ENCODE measurements at places on chromosomes 1 and 21.
A peak's percentile ranks its signal among the peaks of the same experiment; 100 is the strongest.

- DNase-seq: no peak
Observed at GRCh38 chr21:44298301-44298700, 1.6 kb upstream of the PFKL start.

DNA sequence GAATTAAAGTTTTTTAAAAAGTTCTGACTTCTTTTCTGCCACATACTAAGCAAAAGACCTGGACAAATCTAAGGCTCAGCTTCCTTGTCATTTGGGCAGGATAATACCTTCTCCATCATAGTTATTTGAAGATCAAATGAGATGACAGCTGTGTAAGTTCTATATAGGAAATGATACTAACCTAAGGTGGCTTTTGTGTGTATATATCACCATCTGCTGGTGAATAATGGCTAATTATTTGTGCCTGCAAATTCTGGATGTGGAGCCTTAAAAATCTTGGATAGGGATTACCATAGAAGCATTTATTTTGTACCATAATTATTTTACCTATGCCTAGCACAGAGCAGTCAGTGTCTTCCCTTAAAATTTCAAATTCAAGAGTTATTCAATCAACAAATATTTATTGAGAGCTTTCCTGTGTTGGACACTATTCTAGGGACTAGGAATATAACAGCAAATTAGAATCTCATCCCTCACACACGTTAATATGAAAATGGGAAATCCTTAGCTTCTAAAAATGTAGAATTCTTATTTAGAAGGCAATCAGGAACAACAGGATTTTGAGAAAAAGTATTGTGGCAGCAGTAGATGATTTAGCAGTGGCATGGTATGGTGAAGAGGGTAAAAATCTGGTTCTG is 89.8 kb downstream of the TMEM200B start:
- peak; percentile 62 for DNase-seq

GRCh38 chr1:30700528-30701257 is 22.7 kb downstream of the MATN1 start:
- peak; percentile 89 for DNase-seq

GRCh38 chr21:33975548-33976081 is 60.0 kb upstream of the ATP5PO start:
- DNase-seq: no peak

DNA sequence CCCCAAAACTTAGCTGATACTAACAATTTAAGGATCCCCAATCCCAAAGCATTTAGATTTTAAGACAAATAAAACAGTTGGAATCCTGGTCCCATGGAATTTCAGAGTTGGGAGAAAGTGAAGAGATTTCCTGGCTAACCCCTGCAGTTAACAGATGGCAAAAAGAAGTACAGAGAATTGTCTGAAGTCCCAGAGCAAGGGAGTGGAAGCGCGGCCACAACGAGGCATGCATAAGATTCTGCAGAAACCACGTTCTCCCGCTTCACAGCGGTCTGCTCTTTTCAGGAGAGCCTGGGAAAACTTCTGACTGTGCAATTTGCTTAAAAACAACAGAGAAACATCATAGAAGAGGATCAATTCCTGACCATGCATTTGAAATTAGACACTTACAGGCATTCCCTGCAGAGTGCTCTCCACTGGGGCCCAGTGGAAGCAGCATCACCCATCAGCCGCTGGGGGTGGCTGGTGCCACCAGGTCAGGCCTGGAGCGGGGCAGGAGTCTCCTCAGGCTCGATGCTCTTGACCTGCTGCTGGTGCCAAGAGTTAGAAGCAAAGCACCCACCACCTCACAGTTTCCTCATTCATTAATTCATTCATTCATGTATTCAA is 226.7 kb upstream of the POU3F1 start:
- DNase-seq: no peak

GRCh38 chr1:182527680-182528079 is 61.4 kb downstream of the RNASEL start:
- no peak for DNase-seq

DNA sequence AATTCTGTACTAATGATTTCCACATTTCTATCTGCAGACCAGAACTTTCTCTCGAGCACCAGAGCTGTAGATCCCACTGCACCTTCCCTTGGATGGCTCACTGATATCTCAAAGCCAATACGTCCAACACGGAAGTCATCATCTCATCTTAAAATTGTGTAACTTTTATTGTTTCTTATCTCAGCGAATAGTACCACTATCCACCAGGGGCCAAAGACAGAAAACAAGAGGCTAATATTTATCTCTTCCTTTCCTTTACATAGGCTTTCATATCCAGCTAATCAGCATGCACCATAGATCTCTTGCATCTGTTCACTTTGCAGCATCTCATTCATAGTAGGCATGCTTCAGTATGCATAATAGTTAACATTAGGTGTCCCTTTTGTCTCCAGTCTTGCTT is 303.6 kb downstream of the PTPRC start:
- DNase-seq: no peak

DNA sequence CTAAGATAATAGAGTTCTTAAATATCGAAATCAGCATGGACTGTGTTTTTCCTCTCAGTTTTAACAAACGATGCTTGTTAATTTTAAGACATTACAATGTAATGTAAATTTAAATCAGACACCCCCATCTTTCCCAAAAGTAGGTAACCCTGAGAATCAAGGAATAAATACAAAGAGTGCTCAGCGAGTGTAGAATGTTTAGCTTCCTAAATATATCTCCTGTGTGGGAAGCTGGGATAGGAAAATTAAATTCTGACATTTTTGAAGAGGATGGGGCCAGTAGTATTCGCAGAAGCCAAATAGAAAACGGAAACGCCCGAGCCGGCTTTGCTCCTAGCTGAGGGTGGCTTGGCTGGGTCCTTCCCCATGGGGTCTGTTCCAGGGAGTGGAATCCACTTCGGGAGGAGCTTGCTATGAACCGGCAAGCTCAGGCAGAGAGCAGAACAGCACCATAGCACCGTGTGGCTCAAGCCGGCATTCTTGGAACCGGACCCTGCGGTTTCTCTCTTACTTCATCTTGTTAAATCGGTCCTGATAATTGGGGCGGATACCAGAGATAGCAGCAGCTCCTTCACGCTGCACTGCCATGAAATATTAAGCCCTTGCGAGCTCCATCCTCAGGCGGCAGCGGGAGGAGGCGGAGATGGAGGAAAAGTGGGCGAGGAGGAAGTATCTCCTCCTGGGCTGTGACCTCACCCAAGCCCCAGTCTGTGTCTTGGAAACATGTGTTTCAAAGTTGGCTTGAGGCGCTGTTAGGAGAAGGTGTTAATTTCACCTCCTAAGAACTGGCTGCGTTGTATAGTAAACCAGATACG is 24.9 kb downstream of the MAP3K7CL start:
- peak; percentile 71 for DNase-seq

DNA sequence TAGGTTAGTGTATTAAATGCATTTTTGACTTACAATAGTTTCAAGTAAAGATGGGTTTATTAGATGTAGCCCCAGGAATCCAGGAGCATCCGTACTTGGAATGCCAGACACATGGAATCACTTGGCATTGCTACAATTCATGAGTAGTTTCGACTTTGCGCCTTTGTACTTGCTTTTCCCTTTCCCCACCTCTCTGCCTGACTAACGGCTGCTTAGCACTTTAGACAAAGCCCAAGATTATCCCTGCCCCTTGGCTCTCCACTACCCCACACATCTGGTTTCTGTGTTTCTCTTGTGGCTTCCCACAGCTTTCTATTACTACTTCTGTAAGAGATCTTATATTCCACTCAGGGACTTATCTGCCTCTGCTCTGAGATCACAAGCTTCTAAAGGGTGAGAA is 397.7 kb upstream of the POU3F1 start:
- peak; percentile 53 for DNase-seq

GRCh38 chr1:31376375-31377134 is 3.7 kb upstream of the FABP3 start:
- peak; percentile 95 for DNase-seq

DNA sequence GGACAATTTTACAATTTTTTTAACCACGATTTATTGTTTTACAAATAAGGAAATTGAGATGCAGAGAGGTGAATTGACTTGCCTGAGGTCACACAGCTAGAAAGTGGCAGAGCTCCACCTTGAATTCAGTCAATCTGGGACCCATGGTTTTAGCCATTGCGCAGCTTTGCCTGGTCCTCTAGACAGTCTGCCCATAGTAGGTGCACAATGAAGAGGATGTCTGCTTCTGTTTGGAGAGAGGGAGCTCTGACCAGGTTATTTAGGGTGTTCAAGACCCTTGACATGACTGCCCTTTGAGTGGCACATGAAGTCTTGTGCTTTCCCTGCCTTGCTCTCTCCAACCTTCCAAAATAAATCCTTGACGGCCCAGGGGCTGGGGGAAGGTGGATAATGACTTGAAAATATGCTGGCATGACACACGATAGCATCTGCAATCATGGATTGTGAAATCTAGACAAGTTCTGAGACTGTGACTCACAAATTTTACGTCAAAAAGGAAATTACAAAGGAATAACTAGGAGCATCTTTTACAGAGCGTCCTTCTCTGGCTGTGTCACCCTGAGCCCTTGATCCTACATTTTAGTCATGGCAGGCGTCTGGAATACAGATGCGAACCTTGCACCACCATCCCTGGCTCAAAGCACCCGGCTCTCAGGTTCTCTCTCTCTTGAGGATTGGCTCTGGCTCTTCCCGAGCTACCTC is 26.2 kb upstream of the ID3 start:
- peak; percentile 88 for DNase-seq

GRCh38 chr1:48726139-48726538 is 50.6 kb downstream of the BEND5 start:
- no peak for DNase-seq

DNA sequence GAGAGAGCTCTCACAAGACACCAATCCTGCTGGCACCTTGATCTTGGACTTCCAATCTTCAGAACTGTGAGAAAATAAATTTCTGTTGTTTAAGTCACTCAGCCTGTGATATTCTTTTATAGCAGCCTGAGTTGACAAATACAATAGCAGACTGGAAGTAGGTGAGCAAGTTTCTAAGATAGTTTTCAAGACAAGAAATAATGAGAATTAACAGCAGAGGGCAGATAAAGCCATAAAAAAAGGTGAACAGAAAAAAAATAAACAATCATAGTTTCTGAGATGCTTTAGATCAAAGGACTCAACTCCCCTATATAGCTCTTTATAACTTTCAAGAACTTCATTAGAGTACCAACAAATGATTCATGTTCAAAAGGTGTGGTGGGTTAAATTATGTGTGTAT is 119.8 kb downstream of the PLPPR5 start:
- DNase-seq: no peak

GRCh38 chr1:229170274-229170673 is 100.6 kb upstream of the RAB4A start:
- no peak for DNase-seq

- no peak for DNase-seq
Observed at GRCh38 chr1:30042438-30043147, 680.8 kb downstream of the MATN1 start.

DNA sequence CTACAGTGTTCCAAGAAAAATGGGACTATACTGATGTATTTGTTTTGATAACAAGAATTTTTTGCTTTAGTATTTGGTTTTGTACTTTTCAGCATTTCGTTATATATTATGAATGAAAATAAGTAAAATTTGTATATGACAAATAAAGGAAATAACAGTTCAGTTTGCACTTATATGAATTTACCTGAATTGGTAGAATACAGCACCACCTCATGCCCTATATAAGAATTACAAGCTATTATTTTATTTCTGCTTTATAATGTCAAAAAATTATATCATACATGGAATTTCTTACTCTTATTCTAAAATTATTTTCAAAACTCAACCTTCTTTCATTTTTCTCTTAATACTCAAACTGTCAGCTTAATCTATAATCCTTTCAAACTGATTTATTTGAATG is 14.6 kb downstream of the EFCAB7 start:
- DNase-seq: no peak

GRCh38 chr1:74773582-74773981 is 40.6 kb downstream of the TYW3 start:
- DNase-seq: no peak

DNA sequence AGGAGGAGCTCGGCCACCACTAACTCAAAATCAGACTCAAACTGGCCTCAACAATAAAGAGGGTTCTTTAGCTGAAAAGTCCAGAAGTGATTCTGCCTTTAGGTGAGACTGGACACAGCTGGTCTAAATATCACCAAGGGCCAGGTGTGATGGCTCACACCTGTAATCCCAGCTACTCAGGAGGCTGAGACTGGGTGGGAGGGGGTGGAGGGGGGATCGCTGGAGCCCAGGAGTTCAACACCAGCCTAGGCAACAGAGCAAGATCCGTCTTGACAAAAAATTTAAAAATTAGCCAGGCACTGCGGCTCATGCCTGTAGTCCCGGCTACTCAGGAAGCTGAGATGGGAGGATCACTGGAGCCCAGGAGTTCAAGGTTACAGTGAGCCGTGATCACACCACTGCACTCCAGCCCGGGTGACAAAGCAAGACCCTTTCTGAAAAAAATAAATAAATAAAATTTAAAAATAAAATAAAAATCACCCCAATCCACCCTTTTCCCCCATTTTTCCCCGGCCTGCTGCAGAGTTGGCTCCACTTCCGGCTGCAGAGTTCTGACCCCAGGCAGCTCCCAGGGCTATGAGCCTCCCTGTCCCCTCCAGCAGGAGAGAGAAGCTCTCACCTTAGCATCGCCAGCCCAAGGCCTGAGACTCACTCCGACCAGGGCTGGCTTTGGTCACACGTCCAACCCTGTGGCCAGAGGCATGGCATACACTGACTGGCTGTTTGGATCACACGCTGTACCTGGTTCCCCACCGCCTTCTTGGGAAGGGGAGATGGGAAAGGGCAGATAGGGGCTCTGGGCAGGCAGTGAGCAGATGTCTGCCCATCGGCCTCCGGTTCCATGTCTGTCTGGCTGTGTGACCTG is 87.3 kb upstream of the IFFO2 start:
- DNase-seq: no peak

DNA sequence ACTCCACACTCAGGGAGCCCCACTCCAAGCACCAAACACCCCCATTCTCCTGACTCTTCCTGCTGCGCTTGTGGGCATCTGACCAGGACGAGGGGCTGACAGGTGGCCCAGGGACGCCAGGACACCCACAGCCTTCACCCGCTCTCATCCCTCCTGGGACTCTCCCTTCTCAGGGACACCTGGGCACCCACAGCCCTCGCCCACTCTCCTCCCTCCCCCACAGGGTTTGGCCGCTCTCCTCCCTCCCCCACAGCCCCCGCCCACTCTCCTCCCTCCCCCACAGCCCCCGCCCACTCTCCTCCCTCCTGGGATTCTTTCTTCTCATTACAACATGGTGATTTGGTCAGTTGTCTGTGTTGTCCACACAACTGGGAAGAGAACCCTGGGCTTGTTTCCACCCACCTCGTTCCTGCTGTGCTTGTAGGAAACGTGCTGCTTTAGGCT is 43.4 kb downstream of the PRDM15 start:
- DNase-seq: no peak

- no peak for DNase-seq
Observed at GRCh38 chr1:219220945-219221344, 47.3 kb downstream of the LYPLAL1 start.

DNA sequence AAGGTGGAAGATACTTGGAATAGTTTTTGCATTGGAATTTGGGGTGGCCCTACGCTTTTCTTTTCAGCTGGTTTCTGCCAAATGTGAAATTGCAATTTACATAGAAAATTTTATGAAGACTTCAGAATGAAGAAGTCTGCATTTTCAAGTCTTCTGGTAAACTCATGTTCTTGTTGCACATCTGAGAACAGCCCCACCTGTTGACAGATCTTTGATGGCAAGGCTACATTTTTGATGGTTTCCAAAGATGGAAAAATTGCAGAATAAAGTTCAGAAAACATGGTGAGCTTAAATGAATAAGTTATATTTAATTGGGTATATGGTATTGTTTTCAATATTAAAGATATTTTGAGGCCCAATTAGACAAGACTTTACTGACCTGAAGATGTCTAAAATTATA is 25.4 kb downstream of the OLFM3 start:
- no peak for DNase-seq

- no peak for DNase-seq
Observed at GRCh38 chr1:155437405-155437804, 116.7 kb downstream of the RUSC1 start.

GRCh38 chr21:37562920-37563640 is 196.5 kb downstream of the DYRK1A start:
- DNase-seq: no peak

All from AG20443 (cell line).